Mammary epithelial cell (primary cell): ENCODE measurements at places on chromosomes 4 and X.

DNA sequence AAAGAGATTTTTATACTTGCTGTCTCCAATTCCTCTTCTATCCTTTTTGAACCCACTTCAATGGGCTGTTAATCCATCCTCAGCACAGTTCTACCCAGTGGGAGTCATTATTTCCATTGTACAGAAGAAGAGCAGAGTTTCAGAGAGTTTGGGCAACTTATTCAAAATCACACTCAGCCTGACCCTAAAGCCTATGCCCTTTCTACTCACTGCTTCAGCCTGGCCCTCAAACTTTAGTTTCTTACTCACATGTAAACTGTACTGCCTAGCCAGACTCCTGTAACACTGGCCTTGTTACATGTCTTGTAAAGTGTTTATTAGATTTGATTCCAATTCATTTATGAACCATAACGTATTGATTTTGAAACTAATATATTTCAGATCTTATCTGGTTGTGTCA lies 25.1 kb upstream of the USO1 start:
- no peak for DNase-seq

DNA sequence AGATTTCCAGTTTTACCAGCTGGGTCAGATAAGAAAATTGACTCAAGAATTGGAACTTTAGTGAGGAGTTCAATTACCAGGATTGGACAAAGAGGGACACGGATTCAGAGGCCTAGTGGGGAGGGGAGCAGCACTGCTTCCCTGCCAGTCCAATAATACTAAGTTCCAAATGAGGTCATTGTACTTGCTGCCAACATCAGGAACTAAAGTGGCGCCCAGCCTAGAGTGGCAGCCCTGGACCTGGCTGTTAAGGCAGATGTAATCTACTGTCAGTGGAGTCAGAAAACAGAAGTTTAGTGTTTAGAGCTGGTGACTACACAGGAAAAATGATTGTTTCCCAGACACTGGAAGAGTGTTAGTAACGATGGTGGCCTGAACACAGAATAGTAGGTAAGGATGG lies 42.7 kb upstream of the RAPGEF2 start:
- DNase-seq, result no peak

GRCh38 chr4:48122756-48123155 lies 11.3 kb downstream of the TXK start:
- no peak for DNase-seq

GRCh38 chr4:6404611-6405396 lies 67.6 kb downstream of the PPP2R2C start:
- DNase-seq, result no peak

GRCh38 chr4:177680308-177680707 lies 238.1 kb upstream of the AGA start:
- DNase-seq, result no peak

DNA sequence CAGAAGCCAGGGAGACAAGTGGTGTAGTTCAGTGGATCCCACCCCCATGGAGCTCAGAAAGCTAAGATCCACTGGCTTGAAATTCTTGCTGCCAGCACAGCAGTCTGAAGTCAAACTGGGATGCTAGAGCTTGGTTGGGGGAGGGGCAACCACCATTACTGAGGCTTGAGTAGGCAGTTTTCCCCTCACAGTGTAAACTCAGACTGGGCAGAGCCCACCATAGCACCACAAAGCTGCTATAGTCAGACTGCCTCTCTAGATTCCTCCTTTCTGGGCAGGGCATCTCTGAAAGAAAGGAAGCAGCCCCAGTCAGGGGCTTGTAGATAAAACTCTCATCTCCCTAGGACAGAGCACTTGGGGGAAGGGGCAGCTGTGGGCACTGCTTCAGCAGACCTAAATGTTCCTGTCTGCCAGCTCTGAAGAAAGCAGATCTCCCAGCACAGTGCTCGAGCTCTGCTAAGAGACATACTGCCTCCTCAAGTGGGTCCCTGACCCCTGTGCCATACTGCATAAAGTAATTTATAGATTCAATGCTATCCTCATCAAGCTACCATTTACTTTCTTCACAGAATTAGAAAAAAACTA lies 163.2 kb downstream of the HHIP start:
- DNase-seq, result no peak

DNA sequence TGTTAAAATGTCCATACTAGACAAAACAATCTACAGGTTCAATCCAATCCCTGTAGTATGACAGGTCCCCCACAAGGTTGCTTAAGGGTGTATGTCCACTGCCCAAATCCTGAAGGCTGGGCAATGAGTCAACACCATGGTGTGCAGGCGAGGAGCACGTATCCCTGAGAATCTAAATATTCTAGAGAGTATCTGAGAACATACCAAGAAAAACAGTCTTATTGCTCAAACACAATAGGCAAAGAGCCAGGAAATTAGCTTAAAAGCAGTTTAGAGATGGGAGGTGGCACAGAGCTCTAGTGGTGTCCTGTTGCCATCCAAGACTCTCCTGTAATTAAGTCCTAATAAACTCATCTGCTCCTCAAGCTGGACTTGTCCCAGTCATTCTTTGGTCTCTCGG lies 37.0 kb downstream of the RCHY1 start:
- DNase-seq, result no peak

DNA sequence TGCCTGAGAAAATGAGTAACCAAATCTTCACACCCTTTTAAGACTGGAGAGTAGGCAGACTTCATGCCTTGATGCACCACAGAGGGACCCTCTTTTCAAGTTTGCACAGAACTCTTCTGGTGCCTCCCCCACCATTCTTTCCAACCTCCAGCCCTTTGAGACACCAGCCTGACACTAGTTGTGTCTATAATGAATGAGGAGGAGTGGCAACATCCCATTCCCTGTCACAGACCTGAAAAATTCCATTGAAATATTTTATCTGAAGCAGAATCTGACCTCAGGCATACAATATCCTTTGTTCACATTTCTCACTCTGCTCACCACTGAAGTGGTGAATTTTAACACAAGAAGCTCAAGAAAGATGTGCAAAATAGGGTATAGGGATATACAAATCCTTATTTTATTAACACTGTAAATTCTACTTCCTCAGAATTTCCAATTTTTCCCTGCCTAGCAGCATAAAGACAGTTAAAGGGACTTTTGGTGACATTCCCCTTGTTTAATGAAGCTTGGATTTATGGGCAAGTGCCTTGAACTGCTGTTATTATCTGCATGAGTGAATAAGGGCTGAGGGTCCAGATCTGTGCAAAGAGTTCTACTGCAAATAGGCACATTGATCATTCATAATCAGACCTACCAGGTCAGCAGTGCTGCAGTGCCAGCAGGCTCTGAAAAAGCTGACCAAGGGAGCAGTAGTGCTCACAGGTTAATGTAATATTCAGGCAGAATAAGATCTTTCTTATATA lies 149.9 kb upstream of the PAQR3 start:
- DNase-seq, result no peak

GRCh38 chr4:96146686-96147085 lies 306.8 kb downstream of the PDHA2 start:
- DNase-seq, result no peak

DNA sequence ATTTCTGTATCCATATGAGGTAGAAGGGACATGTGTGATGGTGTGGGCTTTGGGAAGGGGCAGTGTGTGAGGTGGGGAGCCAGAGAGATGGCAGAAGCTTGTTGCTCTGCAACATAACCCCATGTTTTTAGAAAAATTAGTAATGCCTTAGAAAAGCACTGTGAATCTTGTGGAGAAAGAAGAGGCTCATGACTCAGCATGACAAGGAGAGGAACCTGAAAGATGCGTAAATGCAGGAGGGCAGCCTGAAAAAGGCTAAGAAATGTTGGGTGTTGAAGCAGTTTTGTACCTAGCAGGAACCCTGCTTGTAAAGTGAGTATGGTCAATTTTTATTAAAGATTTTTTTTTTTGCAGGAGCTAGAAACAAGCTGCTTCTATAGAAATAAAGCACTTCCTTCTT lies 59.8 kb downstream of the ARSJ start:
- peak; percentile 57 for DNase-seq

DNA sequence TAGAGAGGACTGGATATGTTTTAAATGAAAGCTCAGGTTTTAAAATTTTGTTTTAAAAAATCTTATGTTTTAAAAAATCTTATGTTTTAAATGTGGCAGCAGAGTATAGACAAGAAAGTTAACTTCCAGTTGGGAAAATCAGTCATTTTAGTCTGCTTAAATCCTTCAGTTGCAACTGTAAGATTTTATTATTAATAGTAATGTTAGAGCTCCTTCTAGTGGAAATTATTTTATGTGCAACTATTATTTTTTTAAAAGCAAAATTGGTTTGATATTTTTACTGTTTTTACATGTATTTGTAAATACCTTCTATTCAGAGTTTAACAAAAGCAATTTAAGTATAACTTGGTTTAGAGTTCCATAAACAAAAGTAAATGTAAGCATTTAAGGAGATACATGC lies 8.5 kb upstream of the NUDT6 start:
- DNase-seq, result no peak

DNA sequence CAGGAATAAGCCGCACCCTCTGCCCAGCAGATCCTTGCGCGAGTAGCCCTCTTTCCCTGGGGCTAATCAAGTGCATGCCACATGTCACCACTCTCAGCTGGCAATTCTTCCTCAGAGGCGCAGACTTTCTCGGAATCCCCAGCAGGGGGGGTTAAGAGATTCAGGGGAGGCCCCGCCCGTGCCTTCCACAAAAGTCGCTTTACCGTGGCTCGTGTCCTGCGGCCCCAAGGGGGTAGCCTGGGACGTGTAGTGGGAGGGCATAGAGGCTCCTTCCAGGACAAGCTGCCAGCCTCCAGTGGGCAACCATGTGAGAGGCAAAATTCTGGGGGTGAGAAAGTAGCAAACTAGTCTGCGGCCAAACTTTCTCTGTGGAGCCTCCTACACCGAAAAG lies 652 bp downstream of the SRPX start:
- peak; percentile 54 for DNase-seq

GRCh38 chr4:38211885-38212284 lies 251.7 kb downstream of the PTTG2 start:
- DNase-seq, result no peak

DNA sequence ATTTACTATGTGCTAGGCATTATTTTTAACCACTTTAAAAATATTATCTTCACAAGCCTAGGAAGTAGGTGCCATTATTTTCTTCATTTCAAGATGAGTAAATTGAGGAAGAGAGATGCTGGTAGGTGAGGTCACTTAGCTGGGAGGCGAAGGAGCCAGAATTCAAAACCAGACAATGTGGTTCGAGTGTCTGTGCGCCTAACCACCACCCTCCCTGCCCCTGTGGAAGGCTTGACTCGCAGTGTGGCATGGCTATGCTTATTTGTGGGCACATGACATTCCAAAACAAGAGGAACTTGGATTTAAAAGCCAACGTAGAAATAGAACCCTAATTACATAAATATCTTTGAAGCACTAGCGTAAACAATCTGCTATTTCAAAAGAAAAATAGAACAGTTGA lies 226.6 kb upstream of the PITX2 start:
- no peak for DNase-seq
